NCI-H2081 treated with DMSO at 0.1 percent for 48 hours (cell line): ENCODE measurements at places on chromosomes 5 and 9.

GRCh38 chr5:119926301-119926700 is 296.9 kb downstream of the FAM170A start:
- no peak for DNase-seq

DNA sequence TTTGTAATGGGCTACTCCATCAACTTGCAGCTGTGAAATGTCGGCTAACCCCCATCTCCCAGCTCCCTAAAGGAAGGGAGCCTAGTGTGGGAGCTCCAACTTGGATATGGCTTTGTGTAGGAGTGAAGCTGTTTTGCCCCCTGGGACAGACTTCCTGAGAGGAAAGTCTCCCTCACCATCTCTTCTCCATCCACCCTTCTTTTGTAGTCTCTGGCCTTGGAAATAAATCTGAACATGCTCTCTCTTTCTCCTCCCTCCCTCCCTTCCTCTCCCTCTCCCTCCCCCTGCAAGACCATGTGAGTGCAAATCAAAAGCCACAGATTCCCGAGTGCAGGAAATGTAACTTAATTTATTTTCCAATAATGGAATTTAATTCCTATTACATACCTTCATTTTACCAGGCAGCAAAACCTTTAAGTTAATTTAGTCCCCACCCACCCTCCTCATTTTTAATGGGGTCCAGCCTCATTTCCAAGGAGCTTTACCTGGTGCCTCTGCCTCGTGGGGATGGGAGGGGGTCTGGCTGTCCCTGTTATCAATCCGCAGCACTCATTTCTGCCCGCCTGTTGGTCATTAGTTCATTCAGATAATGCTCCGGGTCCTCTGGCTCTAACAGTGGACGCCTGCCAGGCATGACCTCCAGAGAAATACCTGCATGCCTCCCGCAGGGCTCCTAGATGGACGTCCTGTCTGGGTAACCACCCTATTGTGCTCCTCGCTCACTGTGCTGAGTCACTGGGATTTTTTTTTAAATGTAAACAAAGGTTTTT is 122.9 kb upstream of the TAF11L2 start:
- no peak for DNase-seq

GRCh38 chr5:98994611-98995010 is 65.8 kb upstream of the CHD1 start:
- DNase-seq, result no peak

DNA sequence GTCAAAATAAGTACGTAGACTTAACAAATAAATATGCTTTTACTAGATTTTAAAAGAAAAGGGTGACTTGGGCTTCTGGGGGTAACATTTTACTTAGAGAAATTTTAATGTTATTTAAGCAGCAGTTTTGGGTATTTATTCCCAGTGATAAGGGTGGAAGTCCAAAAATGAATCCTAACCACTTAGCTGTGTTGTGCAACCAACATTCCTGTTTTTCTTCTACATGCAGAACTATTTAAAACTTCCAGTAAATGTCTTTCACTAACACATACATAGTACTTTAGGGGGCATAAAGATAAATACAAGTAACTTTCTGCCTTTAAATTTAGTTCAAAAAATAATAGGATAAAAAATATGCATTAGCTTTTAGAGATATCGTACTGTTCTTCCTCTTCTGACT is 436.7 kb downstream of the CTNND2 start:
- DNase-seq, result no peak

GRCh38 chr9:107546859-107547258 is 57.3 kb upstream of the KLF4 start:
- no peak for DNase-seq

DNA sequence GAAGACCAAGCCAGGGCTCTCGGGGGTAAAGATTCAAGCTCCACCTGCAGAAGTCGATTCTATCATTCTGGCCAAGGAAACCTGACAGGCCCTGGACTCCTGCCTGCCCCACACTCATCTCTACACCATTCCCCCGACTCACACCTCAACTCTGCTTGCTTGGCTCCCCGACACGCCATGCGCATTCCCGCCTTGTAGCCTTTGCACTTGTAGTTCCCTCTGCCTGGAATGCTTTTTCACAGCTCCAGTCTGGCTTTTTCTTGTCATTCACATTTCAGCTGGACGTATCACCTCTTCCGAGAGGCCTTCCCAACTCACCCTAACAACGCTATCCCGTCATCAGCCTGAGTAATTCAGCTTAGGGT is 28.7 kb upstream of the HAND1 start:
- no peak for DNase-seq

DNA sequence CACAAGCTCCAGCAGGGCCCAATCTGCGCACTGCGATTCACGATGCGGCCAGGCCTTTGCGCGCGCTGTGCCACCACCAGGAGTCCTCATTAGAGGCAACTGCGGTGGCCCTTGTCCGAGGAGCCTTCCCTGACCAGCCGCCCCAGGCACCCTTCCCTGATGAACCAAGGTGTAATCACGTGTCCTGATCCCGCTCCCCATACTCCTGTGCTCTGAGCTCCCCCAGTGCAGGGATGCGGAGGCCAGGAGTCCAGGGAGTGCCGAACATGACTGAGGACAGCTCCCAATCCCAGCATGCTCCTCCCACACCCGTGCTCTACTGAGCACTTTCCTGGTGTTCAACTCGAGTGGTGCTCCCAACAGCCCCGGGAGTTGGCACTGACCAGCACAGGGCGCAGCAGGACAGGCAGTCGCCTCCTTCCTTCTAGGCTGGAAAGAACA is 134.8 kb downstream of the ZNF354C start:
- DNase-seq, result no peak

DNA sequence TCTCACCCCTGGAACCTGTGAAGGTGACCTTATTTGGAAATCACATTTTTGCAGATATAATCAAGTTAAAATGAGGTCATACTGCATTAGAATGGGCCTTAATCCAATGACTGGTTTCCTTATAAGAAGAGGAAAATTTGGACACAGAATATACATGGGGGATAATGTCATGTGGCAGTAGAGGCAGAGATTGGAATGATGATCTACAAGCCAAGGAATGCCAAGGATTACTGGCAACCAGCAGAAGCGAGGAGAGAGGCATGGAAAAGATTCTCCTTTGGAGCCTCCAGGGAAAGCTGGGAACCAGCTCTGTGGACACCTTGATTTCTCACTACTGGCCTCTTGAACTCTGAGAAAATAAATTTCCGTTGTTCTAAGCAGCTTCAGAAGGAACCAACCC is 20.2 kb upstream of the CEP78 start:
- DNase-seq, result no peak

DNA sequence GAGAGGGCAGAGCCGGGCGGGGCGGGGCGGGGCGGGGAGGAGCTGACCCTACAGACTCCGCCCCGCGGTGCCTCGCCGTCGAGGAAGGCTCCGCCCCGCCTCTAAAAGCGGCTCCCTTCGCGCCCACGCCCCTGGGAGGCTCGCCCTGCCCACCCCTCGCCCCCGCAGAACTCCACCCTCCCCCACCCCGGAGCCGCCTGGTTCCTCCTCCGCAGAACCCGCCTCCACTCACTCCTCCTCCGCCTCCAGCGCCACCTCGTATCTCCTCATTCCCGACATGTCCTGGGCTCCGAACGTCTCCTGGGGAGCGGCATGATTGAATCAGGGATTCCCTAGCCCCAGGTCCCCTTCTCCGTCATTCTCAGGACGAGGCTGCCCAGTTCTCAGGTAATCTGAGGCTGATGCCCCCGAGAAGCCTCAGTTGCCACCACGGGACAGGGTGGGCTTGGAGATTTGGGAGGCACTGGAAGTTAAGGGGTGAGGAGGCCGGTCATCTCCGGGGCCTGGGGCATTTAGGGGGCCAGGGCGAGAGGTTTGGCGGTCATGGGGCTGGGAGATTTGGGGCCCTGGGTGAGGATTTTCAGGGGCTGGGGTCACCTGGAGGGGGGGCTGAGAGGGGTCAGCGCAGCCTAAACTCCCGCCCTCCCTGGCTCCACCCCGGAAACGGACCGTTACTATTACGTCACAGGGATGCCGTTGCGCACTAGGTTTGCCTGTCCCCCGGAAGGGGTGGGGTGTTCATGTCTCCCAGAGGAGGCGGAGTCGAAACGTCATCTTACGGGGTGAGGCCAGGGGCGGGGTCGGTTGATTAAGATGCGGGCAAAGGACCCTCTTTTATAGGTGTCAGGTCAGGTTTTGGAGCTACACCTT is 3.2 kb upstream of the CCL27 start:
- peak; percentile 59 for DNase-seq

DNA sequence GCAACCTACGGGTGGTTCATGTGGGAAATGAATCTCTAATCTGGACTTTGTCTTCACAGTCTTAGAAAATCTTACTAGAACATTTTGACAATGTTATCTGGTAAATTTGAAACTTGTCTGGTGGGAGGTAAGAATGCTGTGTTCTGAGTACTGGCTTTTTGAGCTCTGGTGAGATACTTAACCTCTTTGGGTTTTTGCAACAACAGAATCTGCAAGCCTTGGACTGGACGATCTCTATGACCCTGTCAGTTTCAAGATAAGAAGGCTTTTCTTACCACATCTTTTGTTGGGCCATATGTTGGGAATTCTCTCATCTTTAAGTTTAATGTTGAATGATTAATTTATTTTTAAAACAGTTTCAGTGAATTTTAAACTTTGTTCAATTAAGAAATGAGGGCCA is 112.9 kb downstream of the GOLPH3 start:
- DNase-seq, result no peak

DNA sequence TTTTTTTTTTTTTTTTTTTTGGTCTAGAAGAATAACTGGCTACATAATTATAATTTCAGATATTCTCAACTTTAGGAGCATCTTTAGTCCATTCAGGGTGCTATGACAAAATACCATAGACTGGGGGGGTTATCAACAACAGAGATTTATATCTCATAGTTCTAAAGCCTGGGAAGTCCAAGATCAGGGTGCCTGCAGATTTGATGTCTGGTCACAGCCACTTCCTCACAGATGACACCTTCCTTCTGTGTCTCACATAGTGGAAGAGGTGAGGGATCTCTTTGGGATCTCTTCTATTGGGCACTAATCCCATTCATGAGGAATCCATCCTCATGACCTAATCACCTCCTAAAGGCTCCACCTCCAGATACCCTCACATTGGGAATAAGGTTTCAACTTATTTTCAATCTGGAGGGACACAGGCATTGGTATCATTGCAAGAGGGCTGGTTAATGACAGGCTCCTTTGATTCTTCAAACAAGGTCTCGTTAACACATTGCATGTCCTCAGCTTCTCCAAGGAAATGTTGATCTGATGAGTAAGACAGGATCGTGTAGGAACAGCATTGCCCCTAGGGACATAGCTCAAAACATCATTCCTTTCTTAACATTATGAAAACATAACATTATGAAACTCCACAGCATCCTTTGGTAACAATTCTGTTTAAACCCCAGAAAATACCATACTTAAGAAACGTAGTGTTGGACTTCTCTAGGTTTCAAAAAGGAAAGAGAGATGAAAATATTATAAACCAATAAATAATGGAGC is 372.4 kb downstream of the SEMA5A start:
- DNase-seq, result no peak

GRCh38 chr5:65924366-65925043 is 1.9 kb upstream of the ERBIN start:
- DNase-seq, result no peak

GRCh38 chr9:4011054-4011453 is 288.8 kb downstream of the GLIS3 start:
- no peak for DNase-seq

GRCh38 chr5:87069974-87070608 is 197.6 kb upstream of the RASA1 start:
- DNase-seq, result no peak

- DNase-seq, result no peak
Observed at GRCh38 chr5:177300236-177300880, 3.2 kb downstream of the RAB24 start.

GRCh38 chr5:147460380-147460779 is 49.5 kb downstream of the DPYSL3 start:
- DNase-seq, result no peak

- no peak for DNase-seq
Observed at GRCh38 chr5:56447232-56447631, 214.1 kb upstream of the ANKRD55 start.

DNA sequence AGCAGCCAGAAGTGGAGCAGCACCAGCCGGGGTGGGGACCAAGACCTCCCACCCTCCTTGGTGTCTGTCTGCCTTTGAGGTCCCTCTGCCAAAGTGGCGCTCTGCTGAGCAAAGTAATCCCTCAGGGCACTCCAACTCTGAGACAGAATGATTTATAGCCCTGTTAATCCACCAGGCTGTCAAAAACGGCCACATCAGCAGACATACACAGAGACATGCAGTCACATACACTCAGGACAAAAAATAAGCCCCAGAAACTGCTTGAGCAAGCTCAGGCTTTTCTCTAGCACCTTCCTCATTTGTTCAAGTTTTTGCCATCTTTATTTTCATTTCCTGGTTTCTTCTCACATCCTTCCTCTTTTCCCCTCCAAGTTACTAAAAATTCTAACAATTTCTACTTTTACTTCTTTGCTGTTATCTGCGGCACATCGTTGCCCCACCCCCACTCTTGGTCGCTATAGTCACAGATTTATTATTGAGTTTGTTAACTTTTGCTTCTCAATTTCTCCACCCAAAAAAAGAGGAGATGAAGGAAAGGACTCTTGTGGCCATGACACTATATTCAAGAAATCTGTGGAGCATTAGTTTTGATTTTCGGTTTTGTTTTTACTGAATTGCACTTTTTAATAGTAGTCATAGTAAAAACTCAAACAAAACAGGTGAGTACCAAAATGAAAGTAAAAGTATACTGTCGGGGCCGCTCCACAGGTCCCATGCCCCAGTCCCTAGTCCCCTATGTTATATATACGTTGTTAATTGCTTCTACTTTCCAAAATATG is 17.4 kb upstream of the ADRB2 start:
- DNase-seq, result no peak

DNA sequence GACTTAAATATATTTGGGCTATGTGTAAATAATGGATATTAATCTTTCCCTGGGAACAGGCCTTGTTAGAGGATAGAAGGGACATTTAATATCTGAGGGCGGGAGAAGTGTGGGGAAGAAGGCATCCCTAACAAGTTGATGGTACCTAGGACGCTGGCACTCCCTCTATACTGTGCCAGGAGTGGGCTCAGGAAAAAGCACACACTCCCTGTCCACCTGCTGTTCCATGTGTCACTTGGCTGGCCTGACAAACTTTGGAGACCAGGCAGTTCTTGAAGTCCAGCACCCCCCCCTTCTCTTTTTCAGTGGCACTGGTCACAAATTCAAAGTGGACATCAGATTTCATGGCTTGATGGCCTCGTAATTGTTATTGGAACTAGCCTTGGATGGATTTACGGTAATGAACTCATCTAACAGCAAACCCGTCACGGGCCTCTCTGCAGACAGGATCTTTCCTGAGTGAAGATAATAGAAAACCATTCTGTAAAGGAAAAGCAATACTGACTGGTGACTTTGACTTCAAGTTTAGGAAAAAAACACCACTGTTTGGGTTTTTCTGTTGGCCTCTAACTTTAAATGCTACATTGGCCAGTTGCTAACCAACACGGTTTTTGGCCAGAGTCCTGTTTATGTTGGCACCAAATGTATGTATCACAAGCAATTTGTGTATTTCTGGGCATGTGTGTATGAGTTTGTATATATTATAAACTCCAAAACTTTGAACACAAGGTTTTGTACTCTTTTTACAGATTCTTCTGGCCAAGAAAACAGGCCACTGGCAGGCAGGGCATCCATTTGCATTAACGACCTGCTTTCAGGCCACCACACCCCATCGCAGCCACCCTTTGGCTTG is 552.6 kb downstream of the CCDC171 start:
- DNase-seq, result no peak

GRCh38 chr5:16916262-16916878 is 19.7 kb downstream of the MYO10 start:
- no peak for DNase-seq

GRCh38 chr5:137040024-137040423 is 459.1 kb downstream of the SPOCK1 start:
- no peak for DNase-seq

GRCh38 chr5:131773805-131774204 is 23.0 kb downstream of the FNIP1 start:
- DNase-seq, result no peak

- no peak for DNase-seq
Observed at GRCh38 chr9:15426019-15426418, 3.3 kb downstream of the SNAPC3 start.
